ENCODE measurements at places on chromosomes 13 and 19. TPM values are rescaled to one million over a fixed set of nuclear protein-coding genes. Genes with fewer than 3 reads are reported as not detected.
A peak's percentile ranks its signal among the peaks of the same experiment; 100 is the strongest.

Gene CEACAM3
- not detected for total RNA-seq

DNA sequence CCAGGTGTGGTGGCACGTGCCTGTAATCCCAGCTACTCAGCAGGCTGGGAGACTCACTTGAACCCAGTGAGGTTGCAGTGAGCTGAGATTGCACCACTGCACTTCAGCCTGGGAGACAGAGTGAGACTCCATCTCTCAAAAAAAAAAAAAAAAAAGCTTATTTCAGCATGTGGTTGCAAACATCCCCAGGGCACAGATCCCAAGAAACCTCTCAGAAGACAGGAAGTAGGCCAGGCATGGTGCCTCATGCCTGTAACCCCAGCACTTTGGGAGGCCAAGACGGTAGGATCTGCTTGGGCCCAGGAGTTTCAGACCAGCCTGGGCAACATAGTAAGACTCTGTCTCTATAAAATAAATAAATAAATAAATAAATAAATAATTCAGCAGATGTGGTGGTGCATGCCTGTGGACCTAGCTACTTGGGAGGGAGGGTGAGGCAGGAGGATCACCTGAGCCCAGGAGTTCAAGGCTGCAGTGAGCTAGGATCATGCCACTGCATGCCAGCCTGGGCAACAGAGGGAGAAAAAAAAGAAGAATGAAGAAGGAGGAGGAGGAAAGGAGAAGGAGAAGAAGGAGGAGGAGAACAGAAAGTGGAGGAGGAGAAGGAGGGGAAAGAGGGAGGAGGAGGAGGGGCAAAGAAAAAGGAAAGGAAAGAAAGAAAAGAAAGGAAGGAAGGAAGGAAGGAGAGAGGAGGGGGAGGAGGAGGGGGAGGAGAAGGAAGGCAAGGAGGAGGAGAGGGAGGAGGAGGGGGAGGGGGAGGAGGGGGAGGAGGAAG, 4.3 kb upstream of the LRRC8E start:
- DNase-seq = no peak

GRCh38 chr19:2495651-2496316, 19.9 kb downstream of the GADD45B start:
- no peak for DNase-seq

DNA sequence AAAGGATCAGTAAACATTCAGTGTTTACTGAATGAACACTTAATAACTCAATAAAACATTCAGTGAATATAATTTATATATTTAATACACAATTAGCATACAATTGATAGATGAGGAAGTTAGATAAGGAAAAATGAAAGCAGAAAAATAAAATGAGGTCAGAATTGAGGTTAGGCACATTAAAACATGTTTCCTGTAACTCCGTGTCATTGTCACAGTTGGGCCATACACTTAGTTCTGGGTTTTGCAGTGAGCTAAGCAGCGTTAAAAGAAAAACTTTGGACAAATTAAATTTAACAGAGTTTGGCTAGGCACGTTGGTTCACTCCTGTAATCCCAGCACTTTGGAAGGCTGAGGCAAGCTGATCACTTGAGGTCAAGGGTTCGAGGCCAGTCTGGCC, 71.4 kb downstream of the MIPEP start:
- no peak for DNase-seq

Gene ATP4B
- not detected for total RNA-seq

- no peak for DNase-seq
Measured at GRCh38 chr19:40622773-40623075, 21.6 kb downstream of the LTBP4 start.

DNA sequence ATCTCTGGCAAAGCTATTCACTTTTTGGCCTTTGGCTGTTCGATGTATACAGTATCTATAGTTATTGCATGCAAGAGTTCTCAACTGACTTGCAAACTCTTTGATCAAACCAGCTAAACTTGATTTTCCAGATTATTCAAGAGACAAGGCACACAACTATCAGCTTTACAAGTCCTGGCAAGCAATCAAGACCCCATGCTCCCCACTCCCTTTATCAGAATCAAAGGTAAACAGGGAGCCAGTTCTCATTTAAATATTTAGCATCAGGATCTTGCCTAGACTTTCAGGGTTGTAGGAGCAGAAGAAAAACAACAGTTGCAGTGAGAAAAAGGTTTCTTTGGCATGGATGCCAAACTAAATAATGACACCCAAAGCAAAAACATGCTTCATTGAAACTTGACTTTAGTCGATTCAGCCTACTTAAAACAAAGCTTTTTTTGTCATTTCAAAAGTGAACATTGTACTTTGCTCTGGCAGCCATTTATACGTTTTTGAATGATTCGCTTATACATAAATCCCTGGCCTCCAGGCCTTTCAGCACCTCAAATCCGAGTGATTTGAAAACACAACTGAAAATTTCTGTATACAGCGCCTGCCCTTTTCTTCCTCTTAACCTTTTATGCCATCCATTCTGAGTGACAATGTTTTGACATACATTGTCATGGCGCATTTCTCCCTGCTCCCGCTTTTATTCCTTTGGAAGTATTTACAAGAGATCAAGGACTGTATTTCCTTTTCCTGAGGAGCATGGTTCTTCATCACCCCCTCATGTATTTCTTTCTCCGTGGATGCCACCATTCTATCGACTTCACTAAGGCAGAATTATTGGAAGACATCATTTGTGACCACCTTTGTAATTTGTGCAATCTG, 340.8 kb downstream of the KLF5 start:
- DNase-seq = no peak

GRCh38 chr19:41870401-41870873, 6.6 kb upstream of the CD79A start:
- DNase-seq = no peak

GRCh38 chr13:26050568-26051230, 1.1 kb downstream of the SHISA2 start:
- DNase-seq = peak; percentile 67

Gene ESD
- total RNA-seq = 124 TPM

- peak; percentile 10 for DNase-seq
Measured at GRCh38 chr13:31896427-31896826, 135.1 kb upstream of the FRY start.

- peak; percentile 88 for DNase-seq
Measured at GRCh38 chr19:58150328-58150921, at the start of gene ZNF329. TSS of gene ZNF329 (minus strand) at chr19:58150789. CDS start at chr19:58129503, 21,286 bp downstream.

Gene KIR3DL1
- not detected for total RNA-seq

Gene SOX21
- 2.4 TPM for total RNA-seq

- DNase-seq = no peak
Measured at GRCh38 chr19:35813043-35813890, 622 bp upstream of the PRODH2 start.

Gene ZNF816
- total RNA-seq = 2.4 TPM

DNA sequence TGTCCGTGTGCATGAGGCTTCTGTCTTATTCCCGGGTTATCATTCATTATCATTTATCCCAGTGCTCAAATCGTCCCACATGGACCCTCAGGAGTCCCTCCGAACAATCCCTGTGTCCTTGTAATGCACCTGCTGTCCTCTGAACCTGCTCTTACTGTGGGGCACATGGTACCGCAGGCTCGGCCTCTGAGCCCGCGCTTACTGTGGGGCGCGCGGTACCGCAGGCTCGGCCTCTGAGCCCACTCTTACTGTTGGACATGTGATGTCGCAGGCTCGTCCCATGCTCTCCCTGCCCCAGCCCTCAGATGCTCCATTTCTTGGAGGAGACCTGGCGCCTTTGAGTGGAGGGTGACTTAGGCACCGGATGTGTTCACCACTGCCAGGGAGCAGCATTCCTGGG, 16.8 kb upstream of the ZNF554 start:
- DNase-seq = no peak

GRCh38 chr19:3367628-3368440, 1.5 kb downstream of the NFIC start:
- no peak for DNase-seq

Gene ZNF765
- total RNA-seq = 24.1 TPM

DNA sequence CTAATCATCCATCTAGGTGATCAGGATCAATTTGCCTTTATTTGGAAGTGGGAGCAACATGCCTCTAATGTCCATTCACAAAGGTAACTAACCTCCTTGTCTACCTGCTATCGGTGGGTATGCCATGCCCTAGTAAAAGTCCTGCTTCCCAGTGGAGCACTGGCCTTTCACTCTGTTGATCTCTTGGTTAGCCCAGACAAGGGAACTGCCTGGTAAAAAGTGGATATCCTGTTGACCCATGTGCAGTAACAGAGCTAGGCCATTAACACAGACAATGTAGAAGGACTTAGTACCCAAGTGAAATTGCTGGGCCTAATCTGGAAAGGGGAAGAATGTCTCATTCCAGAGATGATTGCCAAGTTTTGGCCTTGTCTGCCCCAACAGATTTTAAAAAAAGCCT, 171.5 kb upstream of the CSNK1A1L start:
- no peak for DNase-seq

DNA sequence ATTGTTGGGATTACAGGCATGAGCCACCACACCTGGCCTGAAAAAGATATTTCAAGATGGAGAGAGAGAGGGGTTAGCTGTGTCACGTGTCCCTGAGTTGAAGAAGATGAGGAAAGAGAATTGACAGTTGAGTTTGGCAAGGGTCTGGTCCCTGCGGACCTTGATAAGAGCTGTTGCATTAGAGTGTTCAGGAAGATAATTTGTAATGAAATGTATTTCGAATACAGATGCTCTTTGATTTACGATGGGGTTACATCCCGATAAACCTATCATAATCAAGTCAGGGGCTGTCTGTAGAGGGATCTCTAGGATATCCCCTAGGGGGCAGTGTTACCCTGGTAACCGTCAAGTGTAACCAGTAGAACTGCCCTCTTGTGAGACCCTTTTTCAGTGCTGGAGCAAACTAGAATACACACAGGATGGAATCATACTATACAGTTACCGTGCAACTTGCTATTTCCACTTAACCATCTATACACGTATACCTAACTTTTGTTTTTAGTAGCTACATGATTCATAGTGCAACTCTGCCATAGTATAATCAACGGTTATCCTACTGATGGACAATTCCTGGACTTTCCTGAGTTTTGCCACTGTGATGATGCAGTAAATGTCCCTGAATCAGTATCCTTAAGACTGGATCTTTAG, 1.5 kb upstream of the ELOF1 start:
- peak; percentile 52 for DNase-seq

- DNase-seq = no peak
Measured at GRCh38 chr13:98393873-98394272, 183.0 kb downstream of the STK24 start.

DNA sequence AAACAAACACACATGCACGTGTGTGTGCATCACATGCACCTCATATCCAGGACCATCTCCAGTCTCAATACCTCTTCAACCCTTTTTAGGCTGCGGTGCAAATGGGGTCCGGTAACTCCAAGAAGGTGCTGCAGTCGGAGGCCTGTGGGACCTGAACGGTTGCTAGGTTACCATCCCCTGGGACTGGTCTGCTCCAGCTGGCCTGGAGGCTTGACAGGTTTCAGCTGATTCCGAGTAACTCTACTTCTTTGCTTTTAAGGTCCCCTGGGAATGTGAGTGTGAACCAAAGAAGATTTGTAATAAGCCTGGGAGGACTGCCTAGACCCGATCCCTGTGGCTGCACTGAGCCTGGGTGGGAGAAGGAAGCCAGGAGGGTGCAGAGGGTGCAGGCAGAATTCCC, 117.5 kb downstream of the CCNA1 start:
- DNase-seq = no peak

DNA sequence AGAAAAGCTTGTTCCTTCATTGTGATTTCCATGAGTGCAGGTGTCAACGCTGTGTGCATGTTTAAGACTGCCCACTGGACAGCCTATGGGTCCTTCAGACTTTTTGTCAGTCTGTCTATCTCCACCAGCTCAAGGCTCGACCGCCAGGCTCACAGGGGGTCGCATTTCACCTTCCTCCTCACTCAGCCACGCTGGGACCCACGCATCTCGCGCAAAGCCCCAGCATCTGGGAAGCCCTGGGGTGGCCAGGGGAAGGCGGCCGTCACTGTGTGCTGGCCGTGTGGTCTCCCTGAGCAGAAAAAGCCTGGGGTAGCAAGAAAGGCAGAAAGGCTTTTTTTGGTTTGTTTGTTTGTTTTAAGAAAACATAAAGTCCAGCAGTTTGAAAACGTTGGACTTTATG, 48.5 kb downstream of the KLF2 start:
- no peak for DNase-seq

DNA sequence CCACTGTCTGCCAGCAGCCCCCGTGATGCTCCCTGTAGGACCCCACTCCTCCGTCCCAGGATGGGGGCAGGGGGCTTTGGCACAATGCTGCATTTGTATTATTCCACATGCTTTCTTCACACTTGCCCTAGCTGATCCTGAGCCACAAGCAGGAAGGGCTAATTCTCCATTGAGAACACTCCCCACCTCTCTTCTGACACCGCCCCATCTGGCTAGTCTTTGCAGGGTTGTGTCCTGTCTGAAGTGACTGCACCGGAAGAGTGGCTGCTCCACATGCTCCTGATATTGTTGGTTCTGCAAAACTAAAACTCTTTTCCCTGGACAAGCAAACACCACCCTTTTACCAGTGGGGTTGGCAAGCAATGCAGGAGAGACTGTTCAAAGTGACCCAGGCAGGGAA, 18.0 kb downstream of the ZNF574 start:
- DNase-seq = no peak

DNA sequence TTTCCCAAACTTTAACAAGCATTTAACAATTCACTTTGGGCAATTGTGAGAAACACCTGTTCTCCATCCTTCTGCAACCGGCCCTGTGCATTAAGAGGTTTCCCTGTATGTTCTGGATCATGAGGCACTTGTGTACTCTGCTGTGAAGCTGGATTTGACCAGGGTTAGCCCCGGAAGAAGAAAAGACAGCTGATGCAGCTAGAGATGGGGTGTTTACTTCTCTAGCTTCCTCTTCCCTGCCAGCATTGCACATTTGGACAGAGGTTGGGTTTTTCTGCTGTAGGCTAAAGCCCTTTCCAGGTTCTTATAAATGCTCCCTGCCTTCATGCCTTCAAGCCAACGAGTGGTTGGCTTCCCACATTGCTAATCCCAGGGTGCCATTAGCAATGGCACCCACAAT, 20.9 kb downstream of the MBD3L2B start:
- DNase-seq = no peak

DNA sequence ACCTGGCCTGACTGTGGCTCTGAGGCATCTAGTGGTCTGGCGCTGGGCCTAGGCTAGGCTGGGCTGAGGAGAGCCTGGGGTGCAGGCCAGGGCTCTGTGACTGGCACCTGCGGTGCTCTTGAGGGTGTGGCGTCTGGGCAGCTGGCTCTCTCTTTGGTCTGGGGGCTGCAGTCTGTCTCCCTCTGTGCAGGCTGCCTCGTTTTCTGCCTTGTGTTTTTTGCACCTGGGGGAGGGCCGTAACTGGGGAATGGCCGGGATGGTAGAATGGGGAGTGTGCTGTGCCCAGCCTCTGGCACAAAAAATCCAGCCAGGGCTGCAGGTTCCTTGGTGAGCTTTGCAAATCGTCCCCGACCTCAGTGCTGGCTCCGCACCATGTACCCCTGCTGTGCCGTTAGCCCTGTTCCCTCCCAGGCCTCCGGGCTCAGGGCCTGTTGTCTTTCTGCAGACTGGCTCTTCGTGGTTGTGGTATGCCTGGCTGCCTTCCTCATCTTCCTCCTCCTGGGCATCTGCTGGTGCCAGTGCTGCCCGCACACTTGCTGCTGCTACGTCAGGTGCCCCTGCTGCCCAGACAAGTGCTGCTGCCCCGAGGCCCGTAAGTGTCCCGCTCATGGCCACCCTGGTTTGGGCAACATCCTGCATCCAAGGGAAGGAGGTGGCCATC, 6.5 kb upstream of the USF2 start:
- DNase-seq = no peak

- no peak for DNase-seq
Measured at GRCh38 chr13:32026623-32027022, 5.0 kb upstream of the FRY start.

- DNase-seq = no peak
Measured at GRCh38 chr13:45331123-45331619, 9.8 kb downstream of the TPT1 start.

Gene KLF1
- 0.41 TPM for total RNA-seq

- DNase-seq = no peak
Measured at GRCh38 chr19:8167985-8168384, 18.6 kb upstream of the FBN3 start.

Gene GARIN5B
- total RNA-seq = not detected
